ENCODE measurements at places on chromosomes 5 and 9.

GRCh38 chr5:113282472-113282871 is 152.3 kb downstream of the TSSK1B start:
- ATAC-seq = no peak
- H3K27me3 ChIP-seq = no peaks in the 10 kb centered on the region
- H3K27ac ChIP-seq = no peak overlapping the region
- H3K4me3 ChIP-seq = no peak overlapping the region
- no peaks in the 10 kb centered on the region for H3K4me1 ChIP-seq
- no peaks in the 10 kb centered on the region for H3K36me3 ChIP-seq

DNA sequence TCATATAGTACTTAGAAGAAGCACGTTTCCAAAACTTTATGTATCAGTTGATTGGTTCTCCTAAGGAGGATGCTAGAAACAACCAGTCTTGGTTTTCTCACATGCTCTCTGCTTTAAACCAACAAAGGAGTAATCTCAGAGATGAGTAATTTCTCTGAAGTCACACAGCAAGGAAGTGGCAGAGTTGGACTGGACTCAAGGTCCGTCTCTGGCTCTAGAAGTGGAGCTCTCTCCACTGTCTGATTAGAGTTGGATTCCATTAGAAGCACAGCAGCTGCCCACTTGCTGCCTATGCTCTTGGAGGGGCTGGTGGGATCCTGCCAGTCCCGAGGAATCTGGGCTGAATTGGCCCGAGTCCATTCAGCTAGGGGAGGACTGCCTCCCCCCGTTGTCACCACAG is 21.0 kb downstream of the RALGPS1 start:
- no peaks in the 10 kb centered on the region for H3K27me3 ChIP-seq
- no peak overlapping the region for H3K4me3 ChIP-seq
- H3K27ac ChIP-seq = no peak overlapping the region
- H3K4me1 ChIP-seq = peaks cover 3% of the 10 kb centered on the region
- no peaks in the 10 kb centered on the region for H3K36me3 ChIP-seq

GRCh38 chr5:155564541-155564940 is 551.0 kb downstream of the KIF4B start:
- ATAC-seq = no peak
- H3K36me3 ChIP-seq = no peaks in the 10 kb centered on the region
- no peak overlapping the region for H3K27ac ChIP-seq
- H3K4me3 ChIP-seq = no peak overlapping the region
- H3K27me3 ChIP-seq = peaks cover 6% of the 10 kb centered on the region

DNA sequence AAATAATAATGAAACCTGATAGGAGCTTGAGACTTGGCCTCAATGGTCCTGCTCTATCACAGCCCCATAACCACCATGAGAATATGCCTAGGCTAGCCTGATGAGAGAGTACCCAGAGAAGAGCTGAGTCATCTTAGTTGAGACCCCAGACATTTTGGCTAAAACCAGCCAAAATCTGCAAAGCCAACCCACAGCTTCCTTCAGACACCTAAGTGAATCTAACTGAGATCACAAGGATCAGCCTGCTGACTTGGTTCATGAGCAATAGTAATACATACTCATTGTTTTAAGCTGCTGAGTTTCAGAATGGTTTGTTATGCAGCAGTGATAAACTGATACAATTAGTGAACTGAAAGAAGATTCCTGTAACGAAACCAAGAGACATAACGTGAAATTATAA is 473.7 kb upstream of the PTGER4 start:
- ATAC-seq = peak; percentile 93
- peaks cover 5% of the 10 kb centered on the region for H3K4me1 ChIP-seq
- no peaks in the 10 kb centered on the region for H3K36me3 ChIP-seq
- H3K27ac ChIP-seq = peak overlapping the region; percentile 56

GRCh38 chr5:66958201-66958979 is 238.2 kb downstream of the CD180 start:
- H3K4me1 ChIP-seq = peaks cover 3% of the 10 kb centered on the region
- no peaks in the 10 kb centered on the region for H3K36me3 ChIP-seq
- no peak overlapping the region for H3K27ac ChIP-seq
- no peak for ATAC-seq
- H3K27me3 ChIP-seq = peaks cover 7% of the 10 kb centered on the region

DNA sequence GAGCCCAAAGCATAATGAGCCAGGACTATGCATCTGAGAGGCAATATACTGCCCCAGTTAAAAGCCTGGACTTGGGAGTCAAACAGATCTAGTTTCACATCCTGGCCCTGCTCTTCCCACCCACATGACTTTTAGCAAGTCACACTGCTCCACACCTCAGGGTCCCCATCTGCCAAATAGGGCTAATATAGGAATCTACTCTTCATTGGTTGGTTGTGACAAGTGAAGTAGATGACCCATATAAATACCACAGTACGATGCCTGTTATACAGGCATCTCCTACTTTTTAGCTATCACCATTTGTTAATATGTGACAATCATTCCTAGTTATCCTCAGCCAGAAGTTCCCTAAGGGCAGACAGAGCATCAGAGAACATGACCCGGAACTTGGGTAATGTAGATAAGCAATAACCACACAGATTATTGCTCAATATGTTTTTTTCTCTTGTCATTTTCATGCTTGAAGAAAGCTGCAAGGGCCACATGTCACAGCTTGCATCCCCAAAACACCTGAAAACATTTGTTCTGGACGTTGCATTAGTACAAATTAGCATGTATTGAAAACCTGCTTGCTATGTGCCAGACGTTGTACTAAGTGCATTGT is 20.4 kb downstream of the ADAM19 start:
- peaks cover 74% of the 10 kb centered on the region for H3K4me1 ChIP-seq
- H3K27me3 ChIP-seq = no peaks in the 10 kb centered on the region
- ATAC-seq = no peak
- peak overlapping the region; percentile 64 for H3K4me3 ChIP-seq
- H3K36me3 ChIP-seq = peaks cover 91% of the 10 kb centered on the region

Data from activated T-helper 17 cell treated with anti-CD3 and anti-CD28 coated beads, Interleukin-2, amount 50 U/mL, for 72 hours (primary cell).